CD4-positive, alpha-beta memory T cell (primary cell): ENCODE measurements at places on chromosomes 11 and 22. TPM values are rescaled to one million over a fixed set of nuclear protein-coding genes. Genes with fewer than 3 reads are reported as not detected.

DNA sequence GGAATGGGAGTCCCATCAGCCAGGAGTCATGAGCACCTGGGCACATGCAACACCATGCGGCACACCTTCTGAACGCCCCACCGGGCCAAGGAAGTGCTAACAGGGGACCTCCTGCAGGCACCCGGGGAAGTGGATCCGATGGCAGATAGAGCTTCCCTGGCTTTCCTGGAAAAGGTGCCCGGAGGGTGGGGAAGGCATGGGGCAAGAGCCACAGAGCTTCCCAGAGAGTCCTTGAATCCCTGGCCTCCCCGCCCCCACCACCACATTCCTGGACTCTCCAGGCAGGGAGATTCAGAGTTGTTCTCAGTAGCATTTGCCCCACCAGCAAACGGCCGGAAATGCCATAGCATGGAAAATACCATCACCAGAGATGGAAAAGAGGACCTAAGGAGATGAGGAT, 8.3 kb downstream of the TRIM29 start:
- DNase-seq = no peak

DNA sequence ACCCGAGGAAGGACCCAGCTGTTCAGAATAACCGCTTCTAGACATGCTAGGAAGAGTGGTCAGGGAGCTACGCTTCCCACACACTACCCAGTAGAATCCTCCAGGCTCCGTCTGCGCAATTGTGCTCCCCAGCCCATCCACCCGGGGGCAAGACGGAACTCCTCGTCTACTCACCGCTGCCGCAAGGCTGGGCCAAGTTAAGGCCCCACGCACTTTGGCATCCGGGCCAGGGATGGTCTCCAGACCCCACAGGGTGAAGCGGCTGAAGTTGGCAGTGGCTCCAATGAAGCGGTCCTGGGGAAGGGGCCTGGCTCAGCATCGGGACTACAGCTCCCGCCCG, 757 bp downstream of the RNASEH2C start:
- no peak for DNase-seq

DNA sequence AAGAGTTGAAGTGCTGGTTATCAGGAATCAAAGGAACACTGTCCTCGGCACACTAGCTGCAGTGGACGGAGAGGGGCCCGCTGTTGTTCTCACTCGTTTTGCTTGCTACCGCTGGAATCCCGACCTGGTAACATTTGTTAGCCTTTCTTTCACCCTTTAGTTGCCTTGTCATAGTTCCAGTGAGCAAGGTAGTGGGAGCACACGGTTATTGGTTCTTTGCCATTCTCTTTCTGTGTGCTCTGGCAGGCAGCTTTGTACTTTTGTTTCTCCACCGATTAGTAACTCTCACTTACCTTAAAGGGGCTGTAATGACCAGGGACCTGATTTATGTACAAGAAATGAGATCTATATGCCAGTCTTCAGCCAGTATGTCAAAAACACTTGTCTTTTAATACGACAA, 1.8 kb downstream of the DEPDC7 start:
- DNase-seq = no peak

DNA sequence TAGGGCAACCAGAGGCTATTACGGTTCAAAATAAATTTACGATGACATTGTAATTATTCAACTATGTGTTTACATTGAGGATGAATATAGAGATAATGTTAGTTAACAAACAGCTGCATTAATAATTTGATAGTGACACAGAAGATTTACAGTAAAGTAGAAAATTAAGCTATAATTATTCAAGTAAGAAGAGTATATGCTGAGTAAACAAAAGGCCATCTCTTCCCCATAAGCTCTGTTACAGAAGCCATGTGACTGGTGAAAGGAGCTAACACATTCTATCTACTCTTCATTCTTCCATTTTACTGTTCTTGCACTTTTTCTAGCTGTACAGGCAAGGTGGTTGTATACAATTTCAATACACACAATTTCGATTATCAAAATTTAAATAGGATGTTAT, 54.2 kb downstream of the IMMP1L start:
- DNase-seq = no peak

DNA sequence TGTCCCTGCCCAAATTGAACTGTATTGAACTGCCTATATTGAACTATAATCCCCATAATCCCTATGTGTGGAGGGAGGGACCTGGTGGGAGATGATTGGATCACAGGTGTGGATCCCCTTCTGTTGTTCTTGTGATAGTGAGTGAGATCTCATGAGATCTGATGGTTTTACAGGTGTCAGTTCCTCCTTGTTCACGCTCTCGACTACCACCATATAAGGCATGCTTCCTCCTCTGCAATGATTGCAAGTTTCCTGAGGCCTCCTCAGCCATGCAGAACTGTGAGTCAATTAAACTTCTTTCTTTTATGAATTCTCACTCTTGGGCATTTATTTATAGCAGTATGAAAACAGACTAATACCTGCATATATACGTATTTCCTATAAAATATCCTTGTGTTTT, 206.5 kb upstream of the PDGFD start:
- DNase-seq = no peak

GRCh38 chr11:9740202-9740883, 76.5 kb downstream of the SWAP70 start:
- DNase-seq = no peak

DNA sequence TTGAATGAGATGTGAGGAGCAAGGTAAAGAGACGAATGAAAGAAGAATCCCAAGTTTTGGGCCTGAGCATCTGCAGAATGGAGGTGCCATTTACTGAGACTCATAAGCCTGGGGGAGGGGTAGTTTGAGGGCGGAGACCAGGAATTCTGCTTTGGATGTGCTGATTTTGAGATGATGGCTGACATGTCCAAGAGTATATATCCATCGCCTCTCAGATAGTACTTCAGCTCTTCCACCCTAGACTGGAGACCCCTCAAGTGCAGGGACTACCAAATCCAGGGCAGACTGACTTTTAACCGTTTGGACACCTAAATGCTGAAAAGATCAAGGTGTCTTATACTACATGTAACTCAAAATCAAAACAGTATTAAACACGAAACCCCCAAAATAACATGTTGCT, 1.3 kb upstream of the SDF2L1 start:
- DNase-seq = no peak

DNA sequence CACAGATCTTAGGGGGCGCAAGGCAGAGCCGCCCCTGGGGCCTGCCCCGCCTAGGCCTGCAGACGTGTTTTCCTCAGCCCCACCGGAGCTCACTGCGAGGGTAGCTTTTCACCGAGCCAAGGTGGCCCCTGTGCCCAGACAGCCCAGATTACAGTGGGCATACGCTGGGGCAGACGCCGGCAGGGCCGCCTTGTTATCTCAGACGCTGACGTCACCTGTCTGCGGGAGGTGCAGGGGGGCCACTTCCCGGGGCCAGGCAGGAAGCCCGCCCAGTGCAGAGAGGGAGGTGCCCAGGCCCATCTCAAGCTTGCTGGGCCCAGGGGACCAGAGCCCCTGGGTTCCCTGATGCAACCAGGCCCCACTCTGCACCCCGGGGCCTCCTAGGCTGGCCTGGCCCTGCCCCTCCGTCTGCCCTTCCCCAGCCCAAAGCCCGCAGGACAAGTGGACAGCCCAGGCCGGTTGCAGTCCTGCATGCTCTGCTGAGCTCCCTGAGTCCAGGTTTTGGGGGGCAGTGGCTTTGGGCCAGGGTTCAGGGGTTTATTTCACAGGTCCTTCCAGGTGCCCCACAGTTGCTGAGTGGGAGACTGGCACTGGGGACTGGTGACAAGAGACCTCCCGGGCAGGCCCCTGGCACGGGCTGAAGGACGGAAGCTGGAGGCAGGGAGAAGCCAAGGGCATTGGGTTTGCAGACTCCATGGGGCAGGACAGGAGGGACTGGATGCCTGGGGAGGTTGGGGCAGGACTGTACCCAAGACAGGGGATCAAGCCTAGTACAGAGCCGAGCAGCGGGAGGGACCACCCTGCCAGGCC, 38.6 kb downstream of the IGF2 start:
- no peak for DNase-seq

DNA sequence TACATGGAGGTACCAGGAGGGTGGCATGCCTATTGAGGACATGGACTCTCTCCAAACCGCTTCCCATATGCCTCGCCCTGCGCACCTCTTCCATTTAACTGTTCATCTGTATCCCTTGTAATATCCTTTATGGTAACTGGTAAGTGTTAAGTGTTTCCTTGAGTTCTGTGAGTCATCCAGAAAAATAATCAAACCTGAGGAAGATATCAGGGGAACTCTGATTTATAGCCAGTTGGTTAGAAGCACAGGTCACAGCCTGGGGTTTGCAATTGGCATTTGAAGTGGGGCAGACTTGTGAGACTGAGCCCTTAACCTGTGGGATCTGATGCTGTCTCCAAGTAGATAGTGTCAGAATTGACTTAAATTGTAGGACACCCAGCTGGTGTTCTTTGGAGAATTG, 27.6 kb upstream of the CAT start:
- no peak for DNase-seq

LRRC56 gene
- 4.6 TPM for total RNA-seq

VPS11 gene
- total RNA-seq = 56.2 TPM

TMEM132A gene
- 0.78 TPM for total RNA-seq

FAM180B gene
- total RNA-seq = 0.25 TPM

TMEM41B gene
- total RNA-seq = 53.3 TPM

PANX2 gene
- total RNA-seq = not detected

FGF4 gene
- total RNA-seq = not detected

TNNT3 gene
- 9.3 TPM for total RNA-seq
